Pancreas (tissue), 10 donors: ENCODE measurements at places on chromosomes 5 and 9.
A peak's percentile ranks its signal among the peaks of the same experiment; 100 is the strongest.

DNA sequence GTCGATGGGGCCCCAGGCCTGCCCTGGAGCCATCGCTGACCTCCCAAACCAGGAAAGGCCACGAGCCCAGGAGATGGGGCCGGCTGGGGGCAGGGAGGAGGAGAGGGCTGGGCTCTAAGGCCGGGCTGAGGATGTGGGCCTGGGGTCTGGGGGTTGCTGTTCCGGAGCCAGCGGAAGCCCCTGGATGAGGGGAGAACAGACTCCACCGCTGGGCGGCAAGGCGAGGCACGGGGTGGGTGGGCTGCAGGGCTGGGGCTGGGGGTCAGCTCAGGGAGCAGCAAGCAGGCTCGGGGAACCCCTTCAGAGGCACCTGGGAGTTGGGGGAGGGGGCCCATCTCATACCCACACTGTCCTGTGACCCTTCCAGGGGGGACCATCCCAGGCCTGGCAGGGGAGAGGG is 11.7 kb downstream of the LCN12 start:
- no peak for DNase-seq

DNA sequence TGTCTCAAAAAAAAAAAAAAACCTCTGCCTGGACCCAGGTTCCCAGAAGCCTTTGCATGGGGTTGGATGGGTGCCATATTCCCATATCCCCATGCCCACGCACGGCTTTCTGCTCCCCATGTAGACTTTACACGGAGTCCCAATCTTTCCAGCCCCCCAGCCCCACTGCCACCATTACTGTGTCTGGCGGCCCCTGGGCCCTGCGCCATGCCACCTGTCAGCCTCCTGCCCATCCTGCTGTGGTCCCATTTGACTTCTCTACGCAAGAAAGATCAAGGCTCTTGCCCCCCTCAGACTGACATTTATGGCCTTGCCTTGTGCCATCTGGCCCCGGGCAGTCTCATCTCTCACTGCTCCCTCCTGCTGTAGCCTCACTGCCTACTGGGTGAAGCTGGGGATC is 6.5 kb upstream of the AK1 start:
- DNase-seq, result no peak

- no peak for DNase-seq
Observed at GRCh38 chr5:179755022-179755421, 22.4 kb downstream of the MAML1 start.

- DNase-seq, result peak; percentile 53
Observed at GRCh38 chr9:33170464-33171415, 3.6 kb upstream of the B4GALT1 start.

DNA sequence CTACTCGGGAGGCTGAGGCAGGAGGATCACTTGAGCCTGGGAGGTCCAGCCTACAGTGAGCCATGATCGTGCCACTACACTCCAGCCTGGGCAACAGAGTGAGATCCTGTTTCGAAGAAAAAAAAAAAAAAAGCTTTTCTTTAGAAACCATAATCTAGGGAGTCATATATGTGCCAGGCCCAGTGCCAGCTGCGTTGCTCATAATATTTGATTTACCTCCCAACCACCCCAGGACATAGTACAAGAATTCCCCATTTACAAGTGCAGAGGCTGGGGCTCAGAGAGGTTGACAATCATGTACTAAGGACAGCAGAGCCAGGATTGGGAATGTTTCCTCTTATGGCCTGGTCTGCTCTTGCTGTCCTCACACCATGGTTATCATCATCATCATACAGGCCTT is 25.1 kb upstream of the TRIM14 start:
- DNase-seq, result no peak

- no peak for DNase-seq
Observed at GRCh38 chr5:38867416-38867815, 21.6 kb downstream of the OSMR start.

- DNase-seq, result no peak
Observed at GRCh38 chr9:96522366-96522765, 72.4 kb downstream of the HABP4 start.

GRCh38 chr5:175464074-175464941 is 14.1 kb upstream of the SFXN1 start:
- peak; percentile 55 for DNase-seq

- no peak for DNase-seq
Observed at GRCh38 chr5:35461530-35461929, 156.1 kb upstream of the SPEF2 start.

DNA sequence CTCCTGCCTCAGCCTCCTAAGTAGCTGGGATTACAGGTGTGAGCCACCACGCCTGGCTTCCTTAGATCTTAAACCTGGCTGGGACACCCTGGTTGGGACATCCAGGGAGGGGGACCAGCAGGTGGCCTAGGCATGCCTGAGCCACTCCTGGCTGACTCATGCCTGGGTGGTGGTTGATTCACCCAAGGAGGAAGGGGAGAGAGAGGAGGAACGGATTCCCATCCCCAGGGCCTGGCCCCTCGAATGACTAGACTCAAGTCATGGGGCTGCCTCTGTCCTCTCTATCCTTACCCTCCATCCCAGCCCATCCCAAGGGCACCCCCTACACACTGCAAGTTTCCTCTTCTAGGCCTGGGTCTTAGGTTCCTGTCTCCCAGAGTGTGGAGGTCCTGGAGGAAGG is 12.7 kb downstream of the EEIG1 start:
- DNase-seq, result no peak

DNA sequence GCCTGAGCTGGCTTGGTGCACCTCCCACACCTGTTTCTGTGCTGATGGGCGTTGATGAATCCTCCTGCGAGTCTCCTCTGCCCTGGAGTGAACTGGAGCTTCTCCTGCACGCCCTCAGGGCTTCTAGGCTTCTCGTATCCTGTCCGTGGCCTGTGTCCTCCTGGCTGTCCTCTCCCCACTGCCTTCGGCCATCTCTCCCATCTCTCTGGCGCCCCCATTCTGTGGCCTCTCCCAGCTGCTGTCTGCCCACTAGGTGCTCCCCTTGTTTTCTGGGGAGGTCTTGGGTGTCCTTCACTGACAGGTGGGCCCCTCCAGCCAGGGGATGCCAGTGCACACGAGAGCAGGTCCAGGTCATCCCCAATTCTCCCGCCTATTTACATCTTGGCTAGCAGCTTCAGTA is 28.8 kb downstream of the AHRR start:
- no peak for DNase-seq

- DNase-seq, result no peak
Observed at GRCh38 chr9:24479361-24480059, 66.2 kb downstream of the IZUMO3 start.

DNA sequence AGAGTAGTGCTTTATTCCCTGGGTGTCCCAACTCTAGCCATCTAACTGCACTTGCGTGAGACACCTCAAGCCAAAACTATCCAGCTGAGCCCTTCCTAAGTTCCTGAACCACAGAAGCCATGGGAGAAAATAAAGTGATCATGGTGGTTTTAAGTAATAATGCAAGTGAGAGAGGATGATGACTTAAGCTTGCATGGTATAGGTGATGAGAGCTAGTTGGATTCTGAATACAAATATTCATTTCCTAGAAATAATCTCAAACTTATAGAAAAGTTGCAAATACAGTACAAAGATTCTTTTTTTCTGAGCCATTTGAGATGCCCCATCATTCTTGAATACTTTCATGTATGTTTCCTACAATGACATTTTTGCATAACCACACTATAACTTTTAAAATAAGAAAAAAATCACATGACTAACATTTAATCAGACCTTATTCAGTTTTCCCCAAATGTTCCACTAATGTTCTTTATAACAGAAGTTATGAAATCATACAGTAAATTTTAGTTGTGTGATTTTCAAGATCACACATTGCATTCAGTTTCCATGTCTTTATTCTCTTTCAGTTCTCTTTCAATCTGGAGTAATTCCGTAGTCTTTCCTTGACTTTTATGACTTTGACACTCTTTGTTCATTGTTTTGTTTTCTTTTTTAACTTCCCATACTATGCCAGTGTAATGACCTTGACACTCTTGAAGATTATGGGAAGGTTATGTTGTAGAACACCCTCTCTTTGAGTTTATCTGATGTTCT is 5.5 kb upstream of the AK3 start:
- DNase-seq, result no peak

- no peak for DNase-seq
Observed at GRCh38 chr5:135625961-135626360, 47.2 kb upstream of the CXCL14 start.

DNA sequence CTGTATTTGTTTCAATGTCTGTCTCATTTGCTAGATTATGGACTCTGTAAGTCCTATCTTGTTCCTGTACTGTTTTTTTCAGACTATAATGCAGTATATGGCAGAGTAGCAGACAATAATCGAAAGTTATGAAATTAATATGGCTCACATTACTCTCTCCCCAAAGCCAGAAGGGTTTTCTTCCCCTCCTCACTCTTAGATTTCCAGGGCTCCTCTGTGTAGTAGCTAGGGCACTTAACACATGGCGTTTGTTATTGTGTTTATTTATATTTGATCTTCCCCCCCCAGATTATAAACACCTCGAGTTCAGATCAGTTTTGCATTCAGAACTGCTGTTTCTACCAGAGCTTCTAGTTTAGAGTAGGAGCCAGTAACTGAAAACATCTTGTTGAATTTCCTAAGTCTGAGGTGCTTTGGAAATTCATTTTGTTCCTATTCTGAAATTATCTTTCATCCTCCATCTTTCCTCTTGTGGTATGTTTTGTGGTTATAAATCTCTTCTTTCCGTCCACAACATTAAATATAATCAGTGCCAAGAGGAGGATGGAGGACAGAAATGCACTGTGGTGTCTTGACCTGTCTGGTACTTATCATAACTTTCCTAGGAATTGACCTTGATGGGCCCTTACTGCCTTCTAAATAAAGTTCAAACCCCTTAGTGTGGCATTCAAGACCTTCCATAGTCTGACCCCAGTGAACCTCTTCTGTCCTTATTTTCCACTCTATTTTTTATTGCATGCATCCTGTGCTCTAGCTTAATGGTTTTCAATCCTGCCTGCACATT is 27.0 kb downstream of the TLE4 start:
- no peak for DNase-seq

DNA sequence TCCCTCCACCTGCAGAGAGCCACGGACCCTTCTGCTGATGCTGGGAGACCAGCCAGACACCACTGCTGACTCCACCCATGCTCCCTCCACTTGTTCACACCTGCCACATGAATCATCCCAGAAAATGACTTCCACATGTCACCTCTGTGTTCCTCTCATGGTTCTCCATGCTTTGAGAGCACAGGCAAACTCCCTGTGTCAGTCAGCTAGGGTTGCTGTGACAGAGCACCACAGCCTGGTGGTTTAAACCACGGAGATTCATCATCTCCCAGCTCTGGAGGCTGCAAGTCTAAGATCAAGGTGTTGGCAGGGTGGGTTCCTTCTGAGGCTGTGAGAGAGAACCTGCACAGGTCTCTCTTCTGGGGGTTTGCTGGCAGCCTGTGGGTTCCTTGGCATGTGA is 381.4 kb downstream of the GADD45G start:
- no peak for DNase-seq

GRCh38 chr5:103617913-103618312 is 55.3 kb upstream of the NUDT12 start:
- no peak for DNase-seq

DNA sequence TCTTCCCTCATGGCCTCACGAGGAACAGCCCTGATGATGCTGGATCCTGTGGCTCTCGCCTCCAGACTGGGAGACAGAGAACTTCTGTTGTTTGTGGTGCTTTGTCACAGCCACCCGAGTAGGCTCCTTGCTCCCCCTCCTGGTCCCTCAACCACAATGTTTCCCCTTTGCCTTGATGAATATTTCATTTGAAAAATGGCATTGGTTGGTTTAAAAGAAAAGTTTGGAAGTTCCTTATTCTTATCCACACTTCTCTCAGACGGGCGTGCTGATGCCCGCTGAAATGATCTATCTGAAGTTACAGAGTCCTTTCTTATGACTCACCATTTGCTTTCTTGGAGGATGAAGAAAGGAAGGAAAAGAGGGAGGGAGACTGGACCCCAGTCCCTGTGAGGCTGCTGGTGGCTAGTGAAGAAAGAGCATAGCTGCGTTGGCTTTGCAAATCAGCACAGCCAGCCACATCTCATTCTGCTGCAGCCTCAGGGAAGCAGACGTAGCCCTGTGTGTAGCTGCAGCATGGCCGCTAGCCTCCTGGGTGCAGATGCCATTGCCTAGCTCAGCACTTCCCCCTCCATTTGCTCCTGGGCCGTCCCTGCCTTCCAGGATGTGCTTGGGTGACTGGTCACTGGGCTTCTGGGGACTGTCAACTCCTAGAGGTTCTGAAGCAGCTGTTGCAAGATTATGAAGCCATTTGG is 185.9 kb downstream of the ERCC6L2 start:
- DNase-seq, result peak; percentile 60

DNA sequence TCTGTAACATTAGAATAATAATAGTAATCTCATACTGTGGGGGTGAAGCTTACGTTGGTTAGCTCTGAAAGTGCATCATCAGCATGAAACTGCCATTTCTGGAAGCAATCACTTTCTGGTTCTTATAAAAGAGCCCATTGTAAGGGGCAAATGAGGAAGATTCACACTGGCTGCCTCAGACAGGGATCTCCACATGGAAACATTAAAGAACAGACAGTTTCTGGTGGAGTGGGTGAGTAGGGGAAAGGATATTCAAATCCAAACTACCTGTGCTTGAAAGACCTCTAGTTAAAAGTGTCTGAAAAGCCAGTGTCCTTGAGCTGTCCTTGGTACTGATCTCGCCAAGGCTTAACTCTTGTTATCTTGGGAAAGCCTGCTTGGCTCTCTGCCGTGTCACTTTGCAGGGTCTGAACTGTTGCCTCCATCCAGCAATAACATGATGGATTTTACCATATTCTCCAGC is 19.1 kb upstream of the SLC31A2 start:
- DNase-seq, result no peak

- DNase-seq, result no peak
Observed at GRCh38 chr5:71475788-71476384, 20.4 kb downstream of the BDP1 start.

DNA sequence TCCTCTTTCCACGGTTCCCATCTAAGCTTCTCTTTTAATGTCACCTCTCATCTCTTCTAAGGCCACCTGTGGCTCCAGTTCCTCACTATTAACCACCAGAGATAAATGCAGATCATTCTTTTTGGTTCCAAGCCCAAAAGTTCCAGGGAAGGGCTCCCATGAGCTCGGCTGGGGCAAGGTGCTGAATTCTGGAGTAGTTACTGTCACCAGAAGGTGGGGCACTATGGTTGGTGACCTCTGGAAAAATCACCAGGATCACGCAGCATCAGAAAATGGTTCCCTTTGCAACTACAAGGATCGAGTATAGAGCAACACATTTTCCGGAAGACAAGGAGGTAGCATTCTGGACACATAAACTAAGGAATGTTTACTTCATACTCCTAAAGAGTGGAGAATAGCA is 528.7 kb upstream of the DAP start:
- no peak for DNase-seq

GRCh38 chr5:29960323-29960722 is 1233.2 kb upstream of the CDH6 start:
- no peak for DNase-seq
